ENCODE measurements at places on chromosomes 4 and X.

DNA sequence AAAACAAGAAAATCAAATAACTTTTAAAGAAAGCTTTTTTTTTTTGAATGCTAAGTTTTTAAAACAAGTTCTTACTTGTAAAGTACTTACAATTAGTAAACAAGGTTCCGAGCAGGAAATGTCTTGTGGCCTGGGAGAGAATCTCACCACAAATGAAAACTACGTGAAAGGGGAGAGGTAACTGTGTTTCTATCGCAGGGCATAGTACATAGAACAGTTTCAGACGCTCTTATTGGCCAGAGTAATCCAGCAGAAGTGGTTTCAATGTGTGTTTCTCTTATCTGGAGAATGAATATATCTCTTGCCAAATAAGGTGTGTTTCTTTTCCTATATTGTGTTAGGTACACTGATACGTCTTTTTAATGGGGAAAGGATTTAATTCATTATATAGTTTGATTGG is at the start of gene PLAC8:
Gene PLAC8 (minus strand): TSS at position 154 of the 400 bp plus-strand sequence. CDS start 6,808 bp downstream, outside the sequence.
- no peak for DNase-seq
- no peak within 1 kb of the TSS for H3K27ac ChIP-seq
- H3K36me3 ChIP-seq = no peaks in the 10 kb centered on the region
- H3K27me3 ChIP-seq = no peaks in the 10 kb centered on the region

DNA sequence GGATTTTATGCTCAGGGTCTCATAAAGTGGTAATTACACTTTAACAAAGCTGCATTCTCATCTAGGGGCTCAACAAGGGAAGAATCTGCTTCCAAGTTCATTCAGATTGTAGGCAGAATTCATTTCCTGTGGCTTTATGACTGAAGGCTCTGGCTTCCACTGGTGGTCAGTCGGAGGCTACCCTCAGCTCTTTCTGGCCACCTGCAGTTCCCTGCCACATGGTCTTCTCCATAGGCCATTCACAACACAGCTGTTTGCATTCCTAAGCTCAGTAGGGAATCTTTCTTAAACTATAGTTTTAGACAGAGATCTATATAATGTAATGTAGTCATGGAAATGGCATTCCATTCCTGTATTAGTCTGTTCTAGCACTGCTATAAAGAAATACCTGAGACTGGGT is 973.0 kb upstream of the SLIT2 start:
- H3K4me1 ChIP-seq = no peaks in the 10 kb centered on the region
- no peak overlapping the region for H3K27ac ChIP-seq
- no peaks in the 10 kb centered on the region for H3K36me3 ChIP-seq
- no peak overlapping the region for H3K4me3 ChIP-seq
- DNase-seq = no peak

GRCh38 chr4:57639561-57640382 is 529.6 kb upstream of the IGFBP7 start:
- H3K4me3 ChIP-seq = no peak overlapping the region
- DNase-seq = no peak

- H3K36me3 ChIP-seq = no peaks in the 10 kb centered on the region
- peak within 1 kb of the TSS; percentile 98 for H3K27ac ChIP-seq
- H3K4me3 ChIP-seq = peak within 1 kb of the TSS; percentile 95
- H3K4me1 ChIP-seq = peaks cover 45% of the 10 kb centered on the region
These were observed at the start of gene UNC5C for GRCh38 chr4:95548738-95549245. UNC5C (minus strand) TSS chr4:95548973.

GRCh38 chrX:129824620-129825019 is 19.1 kb downstream of the ZDHHC9 start:
- no peak for DNase-seq
- peaks cover 7% of the 10 kb centered on the region for H3K36me3 ChIP-seq
- no peaks in the 10 kb centered on the region for H3K27me3 ChIP-seq
- no peak overlapping the region for H3K4me3 ChIP-seq
- H3K4me1 ChIP-seq = peaks cover 10% of the 10 kb centered on the region

DNA sequence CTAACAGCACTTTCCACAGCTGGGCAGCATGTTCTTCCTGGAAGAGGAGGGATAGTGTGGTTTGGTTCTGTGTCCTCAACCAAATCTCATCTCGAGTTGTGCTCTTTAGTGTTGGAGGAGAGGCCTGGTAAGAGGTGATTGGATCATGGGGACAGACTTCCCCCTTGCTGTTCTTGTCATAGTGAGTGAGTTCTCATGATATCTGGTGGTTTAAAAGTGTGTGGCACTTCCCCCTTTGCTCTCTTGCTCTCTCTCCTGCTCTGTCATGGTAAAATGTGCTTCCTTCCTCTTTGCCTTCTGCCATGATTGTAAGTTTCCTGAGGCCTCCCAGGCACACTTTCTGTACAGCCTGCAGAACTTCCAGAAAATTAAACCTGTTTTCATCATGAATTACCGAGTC is 133.7 kb upstream of the NDP start:
- H3K27me3 ChIP-seq = no peaks in the 10 kb centered on the region
- H3K4me3 ChIP-seq = no peak overlapping the region
- no peaks in the 10 kb centered on the region for H3K36me3 ChIP-seq
- H3K4me1 ChIP-seq = no peaks in the 10 kb centered on the region
- no peak for DNase-seq

DNA sequence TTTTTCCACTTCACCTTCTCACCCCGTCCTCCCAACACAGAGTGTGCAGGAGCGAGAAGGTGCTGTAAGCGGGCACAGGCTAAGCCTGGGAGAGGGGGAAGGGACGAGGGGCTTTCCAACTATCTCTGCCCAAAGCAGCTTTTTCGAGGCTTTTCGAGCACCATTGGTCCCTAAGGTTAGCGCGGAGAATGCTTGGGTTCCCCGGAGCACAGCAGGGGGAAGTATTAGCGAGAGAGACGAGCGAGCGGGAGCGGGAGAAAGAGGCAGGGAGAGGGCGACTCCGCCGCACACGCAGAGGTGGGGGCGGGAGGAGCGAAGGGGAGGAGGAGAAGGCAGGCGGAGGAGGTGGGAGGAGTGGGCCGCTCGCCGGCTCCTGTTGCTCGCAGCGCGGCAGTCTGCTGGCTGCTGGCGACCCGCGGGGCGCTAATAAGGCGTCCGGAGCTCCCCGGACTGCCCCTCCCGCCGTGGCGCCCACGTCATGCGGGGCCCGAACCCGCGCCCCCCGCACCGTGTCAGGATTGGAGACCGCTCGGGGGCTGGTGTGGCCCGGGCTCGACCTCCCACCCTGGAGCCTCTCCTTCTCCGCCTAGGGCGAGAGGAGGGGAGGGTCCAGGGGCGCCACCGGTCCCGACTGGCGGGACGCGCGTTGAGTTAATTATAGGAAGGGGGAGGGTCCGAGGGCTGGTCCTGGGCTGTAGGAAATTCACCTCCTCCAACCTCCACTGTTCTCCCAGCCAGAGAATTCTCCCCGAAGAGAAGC is at the start of gene ADAMTS3:
Gene ADAMTS3 (minus strand): TSS at position 263 of the 760 bp plus-strand sequence. CDS start 459 bp downstream, outside the sequence.
- no peaks in the 10 kb centered on the region for H3K27me3 ChIP-seq
- peak within 1 kb of the TSS; percentile 60 for H3K27ac ChIP-seq
- peaks cover 19% of the 10 kb centered on the region for H3K4me1 ChIP-seq
- no peak for DNase-seq
- H3K4me3 ChIP-seq = peak within 1 kb of the TSS; percentile 90
- H3K36me3 ChIP-seq = no peaks in the 10 kb centered on the region

DNA sequence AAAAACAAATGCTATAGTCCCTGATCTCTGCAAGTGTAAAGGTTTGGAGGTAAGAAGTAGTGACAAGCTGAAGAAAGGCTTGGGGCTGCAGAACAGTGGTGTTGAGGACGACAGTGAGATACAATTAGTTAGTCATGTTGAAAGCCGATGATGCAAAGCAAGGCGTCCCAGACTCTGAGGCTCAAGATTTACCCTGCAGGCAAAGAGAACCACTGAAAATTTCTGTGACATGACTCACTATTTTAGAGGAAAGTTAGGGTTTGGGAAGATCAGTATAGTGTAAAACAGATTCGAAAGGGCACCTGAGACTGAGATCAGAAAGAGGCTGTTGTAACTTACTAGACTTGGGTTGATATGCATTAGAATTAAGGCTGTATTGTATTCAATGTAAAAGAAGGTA is 281.3 kb upstream of the FTHL17 start:
- peaks cover 39% of the 10 kb centered on the region for H3K4me1 ChIP-seq
- no peaks in the 10 kb centered on the region for H3K27me3 ChIP-seq
- no peak overlapping the region for H3K4me3 ChIP-seq
- H3K27ac ChIP-seq = peak overlapping the region; percentile 66

DNA sequence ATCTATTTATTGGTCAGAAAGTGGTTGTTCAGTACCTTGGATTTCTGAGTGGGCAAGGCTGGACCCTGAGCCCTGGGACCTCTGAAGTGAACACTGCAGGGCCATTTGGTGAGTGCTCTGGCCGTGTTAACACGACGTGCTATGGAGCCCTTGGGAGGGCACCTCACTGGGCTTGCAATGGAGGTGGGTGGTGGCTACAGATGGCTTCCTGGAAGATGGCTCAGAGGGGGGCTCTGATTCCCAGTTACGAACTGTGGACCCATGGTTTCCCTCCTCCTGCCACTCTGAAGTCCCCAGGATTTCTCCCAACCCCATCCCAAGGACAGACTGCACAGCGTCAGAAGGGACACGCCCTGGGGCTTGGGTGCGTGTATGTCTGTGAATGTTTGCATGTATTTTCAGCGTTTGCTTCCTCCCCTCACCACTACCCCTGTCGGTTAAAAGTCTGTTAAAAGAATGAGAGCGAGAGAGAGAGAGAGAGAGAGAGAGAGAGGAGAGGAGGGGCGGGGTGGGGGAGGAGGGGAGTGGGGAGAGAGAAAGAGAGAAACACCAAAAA is 3.7 kb upstream of the RHOH start:
- DNase-seq = no peak
- no peak overlapping the region for H3K27ac ChIP-seq
- H3K27me3 ChIP-seq = peaks cover 3% of the 10 kb centered on the region
- H3K36me3 ChIP-seq = no peaks in the 10 kb centered on the region

GRCh38 chr4:37802068-37802666 is 24.3 kb upstream of the PGM2 start:
- H3K27ac ChIP-seq = peak overlapping the region; percentile 34
- peaks cover 3% of the 10 kb centered on the region for H3K4me1 ChIP-seq
- H3K27me3 ChIP-seq = no peaks in the 10 kb centered on the region
- DNase-seq = no peak
- no peaks in the 10 kb centered on the region for H3K36me3 ChIP-seq

GRCh38 chr4:72893354-72894066 is 176.0 kb downstream of the COX18 start:
- no peak overlapping the region for H3K4me3 ChIP-seq
- no peak for DNase-seq
- no peak overlapping the region for H3K27ac ChIP-seq
- H3K4me1 ChIP-seq = peaks cover 59% of the 10 kb centered on the region
- no peaks in the 10 kb centered on the region for H3K36me3 ChIP-seq

All from chondrocyte (in vitro differentiated cells).